ENCODE measurements at places on chromosomes 7 and 10. TPM values are rescaled to one million over a fixed set of nuclear protein-coding genes. Genes with fewer than 3 reads are reported as not detected.

Gene MCM10
- not detected for total RNA-seq

Gene NCF1
- total RNA-seq, result 4.5 TPM

Gene HOXA3
- 7.7 TPM for total RNA-seq

DNA sequence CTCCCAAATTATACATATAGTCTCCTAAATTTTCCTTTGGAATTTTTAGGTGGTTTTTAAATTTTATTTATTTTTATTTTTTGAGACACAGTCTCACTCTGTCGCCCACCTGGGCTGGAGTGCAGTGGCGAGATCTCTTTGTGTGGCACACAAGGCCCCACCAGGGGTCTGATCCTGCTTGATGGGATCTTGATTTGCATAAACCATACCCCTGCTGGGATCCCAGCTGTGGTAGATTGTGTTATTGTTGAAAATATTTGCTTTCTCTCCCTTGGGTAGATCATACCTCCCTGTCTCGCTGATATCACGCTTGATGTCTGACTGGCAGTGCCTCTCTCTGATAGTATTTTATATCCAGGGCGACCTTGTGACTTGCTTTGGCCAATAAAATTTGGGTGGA is 5.6 kb upstream of the MUC3A start:
- no peak for DNase-seq

DNA sequence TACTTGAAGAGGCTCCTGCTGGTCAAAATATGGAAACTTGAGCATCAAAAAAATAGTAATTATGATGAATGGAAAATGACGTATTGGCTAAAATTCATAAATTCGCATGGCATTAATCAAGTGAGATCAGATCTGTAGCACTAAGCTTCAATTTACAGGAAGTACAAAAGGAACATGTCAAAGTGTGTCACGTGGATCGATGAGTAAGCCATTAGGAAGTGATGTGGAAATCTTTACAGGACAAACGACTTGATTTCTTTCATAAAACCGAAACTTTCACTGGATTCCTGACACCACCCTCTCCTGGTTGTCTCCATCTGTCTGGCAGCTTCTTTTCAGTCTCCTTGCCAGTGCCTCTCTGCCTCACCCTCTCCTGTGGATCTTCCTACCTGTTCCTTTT is 25.8 kb downstream of the AKR1C8 start:
- DNase-seq, result no peak

GRCh38 chr10:95478935-95479334 is 82.2 kb downstream of the SORBS1 start:
- no peak for DNase-seq

GRCh38 chr7:156657681-156658080 is 17.1 kb downstream of the RNF32 start:
- no peak for DNase-seq

Gene CYP3A5
- total RNA-seq, result 3.9 TPM

Gene VIPR2
- 0.22 TPM for total RNA-seq

DNA sequence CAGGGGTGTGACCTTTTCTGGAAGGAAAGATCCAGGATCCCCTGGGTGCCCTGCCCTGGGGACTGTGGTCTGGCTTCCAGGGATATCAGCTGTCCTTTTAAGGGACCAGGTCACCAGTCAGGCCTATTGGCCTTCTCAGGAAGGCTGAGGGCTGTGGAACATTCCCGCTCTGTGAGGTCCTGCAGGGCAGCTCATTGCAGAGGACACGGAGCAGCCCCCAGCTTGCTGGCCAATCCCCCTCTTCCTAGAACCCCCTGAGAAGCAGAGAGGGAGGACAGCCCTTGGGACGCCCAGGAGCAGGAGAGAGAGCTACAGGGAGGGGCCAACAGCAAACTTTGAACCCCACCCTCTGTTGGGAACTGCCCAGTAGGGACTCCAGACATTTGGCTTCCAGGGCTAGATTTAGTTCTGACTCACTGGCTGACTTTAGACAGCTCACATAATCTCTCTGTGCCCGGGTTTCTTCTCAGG is 67.9 kb upstream of the COL13A1 start:
- no peak for DNase-seq

Gene AGR3
- total RNA-seq, result not detected

Gene IQUB
- total RNA-seq, result 1.8 TPM

Gene ELFN1
- 0.21 TPM for total RNA-seq

DNA sequence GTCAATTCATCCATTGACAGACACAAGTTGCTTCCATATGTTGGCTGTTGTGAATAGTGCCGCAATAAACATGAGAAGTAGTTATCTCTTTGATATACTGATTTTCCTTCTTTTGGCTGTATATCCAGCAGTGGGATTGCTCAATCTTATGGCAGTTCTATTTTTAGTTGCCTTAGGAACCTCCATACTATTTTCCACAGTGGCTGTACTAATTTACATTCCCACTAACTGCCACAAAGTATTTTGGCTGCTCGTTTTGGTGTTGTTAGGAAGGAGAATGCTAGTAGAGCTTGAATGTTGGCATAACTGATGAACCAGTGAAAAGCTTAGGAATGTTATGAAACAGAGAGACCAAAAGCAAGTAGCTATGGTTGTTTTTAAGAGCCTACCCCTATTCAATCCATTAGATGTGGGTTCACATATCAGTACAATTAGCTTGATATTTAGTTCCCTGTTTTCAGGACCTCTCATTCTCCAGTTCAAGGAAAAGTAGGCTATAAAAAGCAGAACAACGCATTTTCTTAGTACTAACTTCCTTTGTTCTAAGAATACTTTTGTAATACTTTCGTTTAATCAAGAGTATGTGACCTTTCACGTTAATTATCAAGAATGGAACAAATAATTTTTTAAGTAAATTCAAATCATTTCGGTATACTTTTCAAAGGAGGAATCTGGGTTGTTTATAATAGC is 100.3 kb downstream of the FAS start:
- no peak for DNase-seq

DNA sequence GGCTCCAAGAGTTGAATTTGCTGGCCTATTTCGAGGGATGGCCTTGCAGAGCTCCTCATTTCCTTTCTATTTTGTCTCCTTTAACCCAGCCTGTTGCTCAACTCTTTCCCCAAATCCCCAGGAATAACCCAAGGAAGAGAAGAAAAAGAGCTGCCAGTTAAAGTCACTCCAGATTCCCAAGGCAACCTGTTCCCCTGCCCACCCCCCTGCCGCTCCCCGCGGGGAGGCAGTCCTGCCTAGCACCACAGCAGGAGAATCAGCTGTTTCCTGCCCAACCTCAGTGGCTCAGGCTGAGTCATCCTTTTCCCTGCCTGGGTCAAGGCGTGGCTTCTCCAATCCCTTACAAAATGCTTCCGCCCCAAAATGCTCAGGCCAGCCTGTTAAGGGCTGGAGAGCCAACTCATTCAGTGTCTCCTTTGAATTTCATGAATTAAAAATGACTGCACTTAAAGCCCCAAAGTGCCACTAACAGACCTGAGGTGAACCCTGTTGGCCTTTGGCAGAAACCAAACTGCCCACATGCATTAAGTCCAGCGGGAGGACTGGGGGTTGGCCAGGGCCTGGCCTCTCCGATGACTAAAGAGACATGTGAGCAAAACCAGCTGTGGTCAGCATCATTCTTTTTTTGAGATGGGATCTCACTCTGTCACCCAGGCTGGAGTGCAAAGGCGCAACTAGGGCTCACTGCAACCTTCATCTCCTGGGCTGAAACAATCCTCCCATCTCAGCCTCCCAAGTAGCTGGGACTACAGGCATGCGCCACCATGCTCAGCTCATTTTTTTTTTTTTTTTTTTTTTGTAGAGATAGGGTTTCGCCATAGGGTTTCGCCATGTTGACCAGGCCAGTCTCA is 83.2 kb upstream of the KIF5B start:
- peak; percentile 30 for DNase-seq

- no peak for DNase-seq
Observed at GRCh38 chr10:100359529-100360150, 12.6 kb downstream of the SCD start.

DNA sequence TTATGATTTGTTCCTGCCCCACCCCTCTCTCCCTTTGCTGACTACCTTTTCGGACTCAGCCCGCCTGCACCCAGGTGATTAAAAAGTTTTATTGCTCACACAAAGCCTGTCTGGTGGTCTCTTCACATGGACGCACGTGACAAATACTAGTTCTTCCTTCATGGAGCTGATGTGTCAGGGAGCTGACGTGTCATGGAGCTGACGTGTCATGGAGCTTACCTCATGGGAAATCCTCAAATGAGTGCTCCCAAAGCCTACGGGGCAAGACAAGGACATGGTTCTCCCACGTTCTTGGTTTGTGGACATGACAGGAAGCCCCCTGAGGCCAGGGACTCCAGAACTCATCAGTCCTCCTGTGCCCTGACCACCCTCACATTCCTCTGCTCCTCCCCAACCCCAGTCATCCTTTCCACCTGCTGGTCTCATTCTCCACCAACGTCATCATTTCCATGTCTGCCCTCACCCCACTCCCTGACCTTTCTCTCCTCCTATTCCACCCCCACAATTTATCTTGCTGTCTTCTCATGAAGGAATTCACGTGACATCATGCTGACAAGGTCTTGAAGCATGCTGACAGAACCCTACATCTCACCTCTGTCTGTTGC is 261.3 kb downstream of the TCERG1L start:
- DNase-seq, result no peak

DNA sequence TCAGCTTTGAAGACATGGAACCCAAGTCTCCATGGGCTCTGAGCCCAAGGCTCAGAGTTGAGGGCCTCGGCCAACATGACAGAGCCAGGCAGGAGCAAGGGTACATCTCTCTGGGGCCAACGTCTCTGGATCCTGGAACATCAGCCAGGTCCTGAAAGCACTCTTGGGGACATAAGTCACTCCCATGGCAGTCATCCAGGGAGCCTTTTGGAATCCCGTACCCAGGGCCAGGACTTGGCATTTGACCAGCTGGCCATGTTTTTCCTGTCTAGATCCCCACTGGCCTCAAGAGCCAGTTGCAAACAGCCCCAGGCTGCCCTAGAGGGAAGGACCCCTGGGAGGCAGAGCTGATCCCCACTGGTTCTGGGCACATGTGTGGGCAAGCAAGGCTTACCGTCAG is 4.3 kb upstream of the CXCL12 start:
- DNase-seq, result no peak

DNA sequence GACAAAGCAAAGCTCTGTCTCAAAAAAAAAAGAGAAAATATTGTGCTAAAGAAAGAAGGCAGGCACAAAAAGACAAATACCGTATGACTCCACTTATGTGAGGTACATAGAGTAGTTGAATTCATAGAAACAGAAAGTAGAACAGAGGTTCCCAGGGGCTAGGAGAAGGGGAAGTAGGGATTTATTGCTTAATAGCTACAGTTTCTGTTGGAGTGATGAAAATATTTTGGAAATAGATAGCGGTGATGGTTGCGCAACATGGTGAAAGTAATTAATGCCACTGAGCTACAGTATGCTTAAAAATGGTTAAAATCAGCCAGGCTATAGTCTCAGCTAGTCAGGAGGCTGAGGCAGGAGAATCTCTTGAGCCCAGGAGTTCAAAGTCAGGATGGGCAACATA is 18.5 kb upstream of the NPFFR1 start:
- peak; percentile 68 for DNase-seq

- DNase-seq, result no peak
Observed at GRCh38 chr10:26799342-26799741, 61.4 kb downstream of the ABI1 start.

DNA sequence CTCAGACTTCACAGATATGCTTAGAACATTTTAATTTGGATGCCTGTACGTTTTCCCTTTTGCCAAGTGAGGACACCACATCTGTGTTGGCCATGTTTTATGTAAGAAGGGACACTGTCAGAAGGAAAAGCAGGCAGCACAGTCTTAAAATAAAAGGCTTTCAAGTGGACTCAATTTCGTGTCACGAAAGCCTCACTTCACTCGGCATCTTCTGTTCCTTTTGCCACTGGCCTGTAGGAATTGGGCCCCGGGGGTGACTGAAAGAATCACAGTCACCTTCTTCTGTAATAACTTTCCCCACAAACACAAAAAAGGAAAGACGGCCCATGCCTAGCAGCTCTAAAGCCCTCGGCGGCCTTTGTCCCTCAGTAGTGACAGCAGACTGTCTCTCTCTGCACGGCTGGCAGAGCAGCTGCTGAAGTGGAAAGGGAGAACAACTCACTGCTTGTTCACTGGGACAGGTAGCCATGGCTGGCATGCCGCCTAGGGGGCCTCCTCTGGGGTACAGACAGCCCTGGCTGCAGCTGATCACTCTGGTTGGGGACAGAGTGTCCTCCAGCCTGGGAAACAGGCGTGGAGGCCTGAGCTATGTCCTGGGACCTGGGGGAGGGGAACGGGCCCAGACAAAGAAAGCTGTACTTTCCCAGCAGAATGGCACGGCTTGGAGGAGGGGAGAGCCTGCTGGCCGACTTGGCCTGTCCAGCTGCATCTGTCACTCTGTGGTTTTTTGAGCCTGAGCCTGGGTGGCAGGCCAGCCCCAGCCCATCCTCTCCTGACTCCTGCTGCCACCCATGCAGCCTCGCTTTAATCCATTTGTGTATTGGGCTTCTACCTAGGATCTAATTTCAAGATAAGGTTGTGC is 4.4 kb downstream of the RASSF4 start:
- peak; percentile 79 for DNase-seq

- no peak for DNase-seq
Observed at GRCh38 chr10:124566981-124567835, 105.6 kb downstream of the LHPP start.

DNA sequence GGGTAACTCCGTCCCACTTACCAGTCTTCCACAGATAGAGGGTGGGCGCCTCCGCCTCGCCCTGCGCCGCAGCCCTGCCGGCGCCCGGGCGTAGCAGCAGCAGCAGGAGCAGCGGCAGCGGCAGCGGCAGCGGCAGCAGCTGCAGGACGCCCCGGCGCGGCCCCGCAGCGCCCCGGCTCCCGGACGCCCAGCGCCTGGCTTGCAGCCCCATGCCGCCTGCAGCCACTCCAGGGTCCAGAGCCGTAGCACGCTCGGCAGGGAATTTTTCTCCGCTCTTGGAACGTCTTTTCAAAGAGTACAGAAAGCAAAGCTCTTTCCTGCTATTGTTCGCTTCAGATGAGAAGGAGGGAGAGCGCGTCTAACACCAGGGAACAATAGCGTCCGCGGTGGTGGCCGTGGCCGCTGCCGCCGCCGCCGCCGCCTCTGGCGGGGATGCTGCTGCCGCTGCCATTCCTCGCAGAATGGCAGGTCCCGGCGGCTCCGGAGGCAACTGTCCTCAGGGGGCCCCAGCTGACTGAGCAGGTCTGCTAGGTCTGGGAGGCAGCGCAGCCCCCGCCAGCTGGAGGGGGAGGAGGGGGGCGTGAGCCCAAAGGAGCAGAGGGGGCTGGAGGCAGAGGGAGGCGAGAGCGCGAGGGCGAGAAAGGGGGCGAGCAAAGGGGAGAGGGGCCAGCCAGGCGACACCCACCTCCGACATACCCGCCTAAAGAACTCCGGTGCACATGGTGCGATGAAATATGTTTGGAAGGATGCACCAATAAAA is at the start of gene THSD7A:
Gene THSD7A, minus strand, starts transcription at position 463 of the 760 bp plus-strand sequence. Its CDS starts 252 bp downstream, at position 211.
- no peak for DNase-seq

DNA sequence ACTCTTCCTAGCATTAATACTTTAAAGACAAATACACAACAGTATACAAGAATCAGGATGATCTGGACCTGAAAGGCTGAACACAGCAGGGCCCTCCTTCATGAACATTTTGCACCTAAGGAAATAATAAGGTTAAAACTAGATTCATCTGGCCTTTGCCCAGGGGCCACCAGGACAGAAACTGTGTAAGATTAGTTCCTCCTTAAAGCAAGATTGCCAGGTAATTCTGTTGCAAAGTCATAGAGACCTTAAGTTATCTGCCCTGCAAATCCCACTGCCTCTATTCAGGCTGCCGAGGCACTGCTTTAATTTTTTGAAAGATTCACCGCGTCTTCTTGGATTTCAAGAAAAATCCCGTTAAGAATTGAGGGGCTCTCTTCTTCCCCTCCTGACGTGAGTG is 1.6 kb upstream of the KIAA1217 start:
- DNase-seq, result no peak

Gene MYL10
- not detected for total RNA-seq
